ENCODE measurements at places on chromosomes 7 and 10. TPM values are rescaled to one million over a fixed set of nuclear protein-coding genes. Genes with fewer than 3 reads are reported as not detected.

Gene MTURN
- 15.9 TPM for polyA plus RNA-seq

- H3K4me3 ChIP-seq, result no peak overlapping the region
- no peaks in the 10 kb centered on the region for H3K4me1 ChIP-seq
- no peaks in the 10 kb centered on the region for H3K27me3 ChIP-seq
- no peak overlapping the region for H3K27ac ChIP-seq
- H3K36me3 ChIP-seq, result peaks cover 28% of the 10 kb centered on the region
Measured at GRCh38 chr10:5735119-5735518, 50.5 kb downstream of the TASOR2 start.

DNA sequence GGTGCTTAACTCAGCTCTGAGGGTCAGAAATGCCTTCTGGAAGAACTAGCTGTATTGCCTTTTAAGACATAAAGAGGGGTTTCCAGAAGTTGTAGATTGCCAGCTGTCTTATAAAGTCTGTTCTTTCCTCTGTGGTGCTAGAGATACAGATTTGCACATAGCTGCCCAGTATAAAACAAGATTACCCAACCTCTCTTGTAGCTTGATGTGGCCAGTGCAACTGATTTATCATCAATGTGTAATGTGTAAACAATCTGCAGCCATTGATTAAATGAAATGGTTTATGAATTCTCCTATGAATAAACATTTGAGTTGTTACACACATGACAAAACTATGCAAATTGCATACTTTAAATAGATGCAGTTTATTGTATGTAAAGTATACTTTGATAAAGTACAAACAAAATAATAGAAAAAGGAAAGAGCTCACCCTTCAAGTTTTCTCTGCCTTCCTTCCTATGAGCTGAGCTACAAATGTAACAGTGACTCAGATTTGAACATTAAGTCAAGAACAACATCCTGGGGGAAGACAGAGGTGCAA lies 195.2 kb downstream of the TMEM26 start:
- DNase-seq, result peak; percentile 34
- no peak overlapping the region for H3K27ac ChIP-seq
- no peak overlapping the region for H3K4me3 ChIP-seq
- no peaks in the 10 kb centered on the region for H3K27me3 ChIP-seq
- no peaks in the 10 kb centered on the region for H3K36me3 ChIP-seq

DNA sequence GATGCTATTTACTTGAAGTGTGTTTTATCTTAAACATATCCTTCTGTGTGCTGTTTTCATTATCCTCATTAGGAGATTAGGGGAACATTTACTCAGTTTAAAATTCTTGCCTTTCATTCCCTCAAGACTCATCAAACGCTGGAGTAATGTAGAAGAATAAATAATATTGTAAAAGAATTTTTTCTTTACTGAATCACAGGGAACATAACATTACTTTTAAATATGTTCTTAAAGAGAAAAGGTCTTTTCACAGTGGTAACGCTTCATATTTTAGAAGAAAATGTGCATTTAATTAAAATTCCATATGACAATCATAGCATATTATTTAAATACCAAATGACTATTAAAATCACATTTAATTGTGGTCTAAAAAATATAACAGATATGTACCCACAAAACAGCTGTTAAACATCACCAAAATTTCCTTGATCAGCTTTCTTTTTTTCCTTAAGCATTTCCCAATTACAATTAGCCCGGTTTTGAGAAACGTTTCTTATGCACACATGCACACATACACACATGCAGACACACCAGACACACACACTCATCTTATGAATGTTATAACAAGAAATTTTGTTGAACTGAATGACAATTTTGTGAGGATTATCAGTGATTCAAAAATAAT lies 102.0 kb upstream of the GLI3 start:
- peak; percentile 10 for DNase-seq
- H3K27me3 ChIP-seq, result no peaks in the 10 kb centered on the region
- peaks cover 26% of the 10 kb centered on the region for H3K4me1 ChIP-seq
- H3K4me3 ChIP-seq, result peak overlapping the region; percentile 60
- no peaks in the 10 kb centered on the region for H3K36me3 ChIP-seq
- H3K27ac ChIP-seq, result peak overlapping the region; percentile 71

GRCh38 chr10:63268149-63268797 lies 135.1 kb downstream of the NRBF2 start:
- peak; percentile 58 for DNase-seq
- H3K27ac ChIP-seq, result peak overlapping the region; percentile 99
- peaks cover 26% of the 10 kb centered on the region for H3K4me1 ChIP-seq
- H3K27me3 ChIP-seq, result no peaks in the 10 kb centered on the region

- DNase-seq, result no peak
- H3K27me3 ChIP-seq, result peaks cover 3% of the 10 kb centered on the region
- H3K4me3 ChIP-seq, result no peak overlapping the region
- no peaks in the 10 kb centered on the region for H3K4me1 ChIP-seq
- H3K27ac ChIP-seq, result no peak overlapping the region
Measured at GRCh38 chr10:42988069-42988468, 88.8 kb upstream of the RET start.

Gene LBX1
- polyA plus RNA-seq, result not detected

GRCh38 chr7:19465861-19466260 lies 243.0 kb downstream of the POLR1F start:
- DNase-seq, result no peak
- H3K27me3 ChIP-seq, result no peaks in the 10 kb centered on the region
- H3K4me1 ChIP-seq, result no peaks in the 10 kb centered on the region
- H3K27ac ChIP-seq, result no peak overlapping the region
- no peak overlapping the region for H3K4me3 ChIP-seq
- no peaks in the 10 kb centered on the region for H3K36me3 ChIP-seq

DNA sequence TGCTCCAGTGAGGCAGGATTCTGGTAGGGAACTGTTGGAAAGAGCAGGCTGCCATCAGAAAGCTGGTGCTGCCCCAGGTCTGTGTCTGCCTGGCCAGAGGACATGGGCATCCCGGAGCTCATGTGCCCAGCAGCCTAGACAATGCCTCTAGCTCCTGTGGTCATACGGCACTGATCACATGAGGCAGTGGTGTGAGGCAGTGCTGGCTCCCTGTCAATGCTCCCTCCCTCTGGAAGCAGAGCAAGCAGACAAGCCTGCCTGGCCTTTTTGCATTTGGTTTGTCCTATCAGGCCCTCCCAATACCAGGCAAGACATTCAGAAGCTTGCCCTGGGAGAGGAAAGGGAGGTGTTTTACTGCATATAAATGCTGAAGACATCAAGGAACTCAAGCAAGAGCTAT lies 19.5 kb upstream of the MMP21 start:
- no peaks in the 10 kb centered on the region for H3K36me3 ChIP-seq
- no peaks in the 10 kb centered on the region for H3K27me3 ChIP-seq
- no peaks in the 10 kb centered on the region for H3K4me1 ChIP-seq
- DNase-seq, result no peak
- H3K27ac ChIP-seq, result no peak overlapping the region

Gene CUBN
- polyA plus RNA-seq, result 0.41 TPM

Gene COL28A1
- polyA plus RNA-seq, result not detected

GRCh38 chr10:73946253-73947145 lies 35.6 kb downstream of the PLAU start:
- 0 out of 2 replicates have a peak, but pooled peaks cover under 1% of the 10 kb centered on the region for H3K4me1 ChIP-seq
- H3K27ac ChIP-seq, result no peak overlapping the region
- no peak overlapping the region for H3K4me3 ChIP-seq
- no peaks in the 10 kb centered on the region for H3K27me3 ChIP-seq

GRCh38 chr7:21616796-21617436 lies 74.1 kb downstream of the DNAH11 start:
- DNase-seq, result peak; percentile 47
- H3K4me3 ChIP-seq, result no peak overlapping the region
- peaks cover 4% of the 10 kb centered on the region for H3K27me3 ChIP-seq
- peak overlapping the region; percentile 35 for H3K27ac ChIP-seq
- H3K4me1 ChIP-seq, result peaks cover 23% of the 10 kb centered on the region
- H3K36me3 ChIP-seq, result no peaks in the 10 kb centered on the region

Gene ATP5F1C
- 304 TPM for polyA plus RNA-seq

Gene ADRB1
- polyA plus RNA-seq, result not detected

DNA sequence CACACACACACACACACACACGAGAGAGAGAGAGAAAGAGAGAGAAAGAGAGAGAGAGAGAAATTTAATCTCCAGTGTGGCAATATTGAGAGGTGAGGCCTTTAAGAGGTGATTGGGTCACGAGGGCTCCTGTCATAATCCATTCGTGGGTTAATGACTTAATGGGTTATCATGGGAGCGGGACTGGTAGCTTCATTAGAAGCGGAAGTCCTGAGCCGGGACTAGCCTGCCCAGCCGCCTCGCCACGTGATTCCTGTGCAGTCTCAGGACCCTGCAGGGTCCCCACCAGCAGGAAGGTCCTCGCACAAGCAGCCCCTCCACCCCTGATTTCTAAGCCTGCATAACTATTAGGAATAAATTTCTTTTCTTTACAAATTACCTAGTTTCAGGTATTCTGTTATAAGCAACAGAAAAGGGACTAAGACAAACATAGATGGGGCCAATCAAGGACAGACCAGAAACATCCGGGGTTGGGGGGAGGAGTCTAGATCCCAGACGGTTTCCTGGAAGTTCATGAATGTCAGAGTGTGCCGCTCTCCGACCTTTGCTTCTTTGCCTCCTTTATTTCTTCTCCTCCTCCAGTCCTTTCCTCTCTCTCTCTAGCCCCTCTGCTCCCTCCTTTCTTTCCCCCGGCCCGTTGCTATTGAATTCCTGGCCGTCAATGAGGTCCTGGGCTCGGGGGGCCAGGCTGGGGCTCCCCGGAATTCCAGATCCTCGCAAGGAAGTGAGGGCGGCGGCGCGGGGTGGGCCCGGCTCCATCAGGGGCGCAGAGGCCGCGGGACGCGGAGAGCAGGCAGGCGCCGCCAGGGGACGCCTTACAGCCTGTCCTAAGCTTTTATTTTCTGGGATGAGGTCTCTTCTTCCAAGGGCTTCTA lies 146.8 kb downstream of the CYP26A1 start:
- no peaks in the 10 kb centered on the region for H3K36me3 ChIP-seq
- H3K4me3 ChIP-seq, result no peak overlapping the region
- no peaks in the 10 kb centered on the region for H3K27me3 ChIP-seq
- no peaks in the 10 kb centered on the region for H3K4me1 ChIP-seq

Gene AEBP1
- polyA plus RNA-seq, result 46.6 TPM

DNA sequence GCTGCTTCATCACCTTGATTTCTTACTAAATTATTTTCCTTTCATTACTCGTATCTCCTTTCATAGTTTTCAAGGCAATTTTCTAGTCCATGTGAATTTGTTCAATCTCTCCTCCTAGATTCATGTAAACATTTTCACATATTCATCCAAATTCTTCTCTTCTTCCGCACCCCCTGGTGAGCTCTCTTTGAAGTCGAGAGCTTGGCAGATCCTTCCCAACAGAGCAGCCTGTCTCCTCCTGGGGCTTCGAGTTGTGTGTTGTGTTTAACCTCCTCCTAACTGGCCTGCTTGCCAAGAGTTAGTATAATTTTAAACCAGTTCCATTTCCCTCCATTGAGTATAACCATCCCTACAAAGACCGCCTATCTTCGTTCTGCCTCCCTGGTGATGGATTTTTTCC lies 272.4 kb upstream of the CELF2 start:
- H3K4me1 ChIP-seq, result no peaks in the 10 kb centered on the region
- no peaks in the 10 kb centered on the region for H3K27me3 ChIP-seq
- H3K36me3 ChIP-seq, result no peaks in the 10 kb centered on the region
- H3K4me3 ChIP-seq, result no peak overlapping the region

DNA sequence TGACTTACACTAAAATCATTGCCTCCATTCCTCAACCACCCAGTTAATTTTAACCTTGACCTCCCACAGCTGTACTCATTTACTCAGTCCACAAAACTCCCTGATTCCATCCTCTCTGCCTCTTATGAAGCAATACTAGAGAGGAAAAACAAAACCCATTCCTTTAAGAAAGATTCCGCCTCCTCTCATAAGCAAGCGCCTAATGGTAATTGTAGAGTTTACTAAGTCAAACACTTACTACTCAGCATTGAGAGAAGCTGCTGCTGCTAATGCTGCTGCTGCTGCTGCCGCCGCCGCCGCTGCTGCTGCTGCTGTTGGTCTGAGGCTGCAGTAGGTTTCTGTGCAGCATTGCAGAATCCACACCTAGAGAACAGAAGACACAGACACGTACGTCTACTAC lies 2.1 kb upstream of the ADD3 start:
- H3K4me3 ChIP-seq, result peak overlapping the region; percentile 89
- no peaks in the 10 kb centered on the region for H3K36me3 ChIP-seq
- H3K27me3 ChIP-seq, result no peaks in the 10 kb centered on the region
- DNase-seq, result peak; percentile 85

DNA sequence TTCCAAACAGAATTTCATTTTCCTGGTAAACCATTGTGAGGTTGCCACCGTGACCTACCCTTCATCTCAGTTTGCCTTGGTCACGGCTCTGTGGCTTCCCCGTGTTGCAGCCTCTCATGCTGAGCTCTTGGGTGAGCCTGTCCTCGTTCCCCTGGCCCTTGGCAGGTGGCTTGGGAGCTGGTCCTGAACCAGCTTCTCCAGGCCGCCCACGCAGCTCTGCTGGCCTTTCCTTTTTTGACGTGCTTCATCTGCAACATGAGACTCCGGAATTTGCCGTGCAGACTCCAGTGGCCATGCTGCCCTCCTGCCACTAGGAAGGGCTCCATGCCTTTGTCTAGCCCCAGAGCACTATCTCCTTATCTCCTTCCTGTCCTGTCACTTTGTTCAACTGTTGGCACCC lies 93.0 kb upstream of the NPS start:
- no peaks in the 10 kb centered on the region for H3K4me1 ChIP-seq
- H3K27ac ChIP-seq, result no peak overlapping the region
- DNase-seq, result no peak
- H3K27me3 ChIP-seq, result no peaks in the 10 kb centered on the region
- no peaks in the 10 kb centered on the region for H3K36me3 ChIP-seq
- H3K4me3 ChIP-seq, result no peak overlapping the region

DNA sequence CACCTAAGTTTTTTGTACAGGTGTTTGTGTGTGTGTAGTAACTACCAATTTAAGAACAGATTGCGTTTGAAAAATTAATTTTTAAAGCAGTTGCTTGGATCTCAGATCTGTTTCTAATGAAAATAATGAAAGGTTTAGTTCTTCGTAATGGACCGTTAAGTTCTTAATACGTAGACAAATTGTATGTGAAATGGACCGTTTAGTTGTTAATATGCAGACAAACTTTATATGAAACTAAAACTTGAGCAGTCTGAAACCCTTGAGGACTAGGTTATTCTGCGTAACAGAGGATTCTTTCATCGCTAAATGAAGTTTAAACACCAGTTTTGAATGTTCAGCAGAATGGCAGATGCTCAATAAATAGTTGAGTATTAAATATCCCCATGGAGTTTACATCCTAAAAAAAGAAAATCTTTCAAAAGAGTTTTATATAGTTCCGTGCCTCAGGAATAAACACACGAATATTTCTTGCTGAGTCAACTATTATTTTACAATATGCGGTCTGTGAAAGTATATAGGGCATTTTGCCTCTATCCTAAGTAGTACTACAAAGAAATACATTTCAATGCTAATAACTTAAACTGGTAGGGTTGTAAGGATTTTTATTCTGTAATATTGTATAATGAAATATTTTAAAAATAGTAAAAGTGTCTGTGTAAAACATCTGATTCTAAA lies 1.2 kb downstream of the DBF4 start:
- H3K36me3 ChIP-seq, result 0 out of 2 replicates have a peak, but pooled peaks cover 3% of the 10 kb centered on the region
- H3K4me3 ChIP-seq, result peak overlapping the region; percentile 96
- H3K4me1 ChIP-seq, result peaks cover 19% of the 10 kb centered on the region
- H3K27ac ChIP-seq, result peak overlapping the region; percentile 92
- no peaks in the 10 kb centered on the region for H3K27me3 ChIP-seq

Gene AKR1C1
- 44.5 TPM for polyA plus RNA-seq

Data from GM23248 (cell line).